ENCODE measurements at places on chromosomes 1 and 21.

DNA sequence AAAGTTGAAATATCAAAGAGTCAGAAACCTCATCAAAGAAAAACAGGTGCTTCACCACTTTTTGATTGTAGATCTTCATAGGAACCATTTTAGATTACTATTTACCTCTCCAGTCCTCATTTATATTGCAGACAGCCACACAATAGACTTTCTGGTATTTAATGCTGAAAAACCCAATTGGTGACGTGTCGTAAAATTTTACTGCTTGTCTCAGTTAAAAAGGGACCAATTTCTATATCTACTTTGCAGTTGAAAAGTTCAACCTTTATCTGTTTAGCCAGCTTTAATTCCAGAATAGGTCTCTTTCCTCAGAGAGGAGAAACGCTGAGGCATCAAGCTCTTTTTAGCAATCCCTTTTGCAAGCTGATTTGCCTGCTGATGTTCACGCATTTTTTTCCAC lies 1722.4 kb downstream of the PLA2G4A start:
- no peak for DNase-seq

GRCh38 chr1:65399003-65399402 lies 21.5 kb upstream of the LEPR start:
- no peak for DNase-seq

- no peak for DNase-seq
These were observed 8.2 kb upstream of the SSX2IP start for GRCh38 chr1:84698151-84699110.

DNA sequence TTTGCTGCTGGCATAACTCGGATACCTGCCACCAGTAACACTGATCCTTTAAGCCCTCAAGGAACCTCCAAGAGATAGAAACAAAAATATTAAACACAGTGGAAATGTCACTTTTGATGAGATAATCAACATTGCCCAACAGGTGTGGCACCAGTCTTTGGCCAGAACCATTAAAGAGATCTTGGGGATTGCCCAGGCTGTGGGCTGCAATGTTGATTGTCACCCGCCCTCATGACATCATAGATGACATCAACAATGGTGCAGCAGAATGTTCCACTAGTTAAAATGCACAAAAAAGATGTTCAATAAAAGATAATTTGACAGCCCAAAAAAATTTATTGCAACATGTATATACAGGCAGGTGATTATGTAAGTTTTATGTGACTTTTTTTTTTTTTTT lies 20.2 kb upstream of the ZMYM1 start:
- no peak for DNase-seq

DNA sequence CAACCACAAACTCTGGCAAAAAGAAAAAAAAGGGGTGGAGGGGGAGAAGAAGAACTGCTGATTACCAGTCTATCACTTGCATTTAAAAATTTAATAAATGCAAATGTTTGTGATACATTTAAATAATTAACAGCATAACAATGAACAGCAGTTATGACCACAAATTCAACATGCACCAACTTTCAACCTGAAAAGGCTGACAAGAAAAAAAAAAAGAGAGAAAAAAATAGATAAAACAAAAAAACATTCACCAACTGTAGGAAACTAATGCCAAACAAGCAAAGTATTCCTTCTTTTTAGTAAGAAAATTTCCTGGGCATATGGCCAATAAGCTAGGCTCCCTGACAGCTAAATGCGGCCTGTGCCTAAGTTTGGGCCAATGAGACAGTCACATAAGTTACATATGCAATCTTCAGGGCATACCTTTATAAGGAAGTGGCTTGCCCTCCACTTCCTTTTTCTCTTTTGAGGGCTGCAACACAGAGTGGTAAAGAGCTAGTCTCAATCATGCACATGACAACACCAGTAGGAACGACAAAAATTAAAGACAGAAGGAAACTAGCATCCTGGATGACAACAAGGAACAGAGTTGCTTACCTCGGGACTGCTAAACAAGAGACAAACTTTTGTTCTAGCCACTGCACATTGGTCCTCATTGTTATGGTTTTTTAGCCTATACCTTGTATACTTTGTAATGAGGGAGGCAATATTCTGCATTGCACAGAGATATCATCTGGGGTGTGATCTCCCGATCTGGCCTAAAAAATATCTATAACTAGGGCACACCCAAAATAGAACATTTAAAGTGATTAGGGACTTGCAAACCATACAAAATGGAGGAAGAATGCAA lies 24.2 kb upstream of the PHTF1 start:
- DNase-seq, result no peak

- no peak for DNase-seq
These were observed 123.4 kb downstream of the ETS2 start for GRCh38 chr21:38929142-38929541.

DNA sequence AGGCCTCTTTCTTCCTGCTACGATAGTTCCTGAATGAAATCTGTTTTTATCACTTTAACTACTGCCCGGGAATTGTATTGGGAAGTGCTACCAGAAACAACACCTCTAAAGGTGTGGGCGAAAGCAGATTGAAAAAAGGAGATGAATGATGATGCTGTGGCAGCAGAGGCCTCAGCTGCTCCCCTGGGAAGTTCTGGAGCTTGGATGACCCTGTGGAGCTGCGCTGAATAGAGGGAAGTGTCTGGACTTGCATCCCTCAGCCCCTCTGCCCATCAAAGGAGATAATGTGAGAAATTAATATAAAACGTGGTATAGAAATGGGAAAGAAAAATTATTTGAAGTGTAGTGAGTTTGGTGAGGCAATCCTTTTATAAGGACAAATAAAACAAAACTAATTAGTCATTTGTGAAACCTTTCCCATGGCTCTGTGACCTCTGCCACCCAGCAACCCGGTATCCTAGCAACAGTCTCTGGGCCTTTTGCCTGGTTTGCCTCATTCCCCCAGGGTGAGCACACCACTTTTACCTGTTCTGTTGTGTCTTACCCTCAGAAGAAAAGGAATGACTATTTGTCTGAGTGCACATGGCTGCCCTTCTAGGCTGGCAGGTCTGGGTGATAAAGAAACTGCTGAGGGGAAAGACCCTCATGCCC lies 21.3 kb downstream of the OVAAL start:
- DNase-seq, result no peak

DNA sequence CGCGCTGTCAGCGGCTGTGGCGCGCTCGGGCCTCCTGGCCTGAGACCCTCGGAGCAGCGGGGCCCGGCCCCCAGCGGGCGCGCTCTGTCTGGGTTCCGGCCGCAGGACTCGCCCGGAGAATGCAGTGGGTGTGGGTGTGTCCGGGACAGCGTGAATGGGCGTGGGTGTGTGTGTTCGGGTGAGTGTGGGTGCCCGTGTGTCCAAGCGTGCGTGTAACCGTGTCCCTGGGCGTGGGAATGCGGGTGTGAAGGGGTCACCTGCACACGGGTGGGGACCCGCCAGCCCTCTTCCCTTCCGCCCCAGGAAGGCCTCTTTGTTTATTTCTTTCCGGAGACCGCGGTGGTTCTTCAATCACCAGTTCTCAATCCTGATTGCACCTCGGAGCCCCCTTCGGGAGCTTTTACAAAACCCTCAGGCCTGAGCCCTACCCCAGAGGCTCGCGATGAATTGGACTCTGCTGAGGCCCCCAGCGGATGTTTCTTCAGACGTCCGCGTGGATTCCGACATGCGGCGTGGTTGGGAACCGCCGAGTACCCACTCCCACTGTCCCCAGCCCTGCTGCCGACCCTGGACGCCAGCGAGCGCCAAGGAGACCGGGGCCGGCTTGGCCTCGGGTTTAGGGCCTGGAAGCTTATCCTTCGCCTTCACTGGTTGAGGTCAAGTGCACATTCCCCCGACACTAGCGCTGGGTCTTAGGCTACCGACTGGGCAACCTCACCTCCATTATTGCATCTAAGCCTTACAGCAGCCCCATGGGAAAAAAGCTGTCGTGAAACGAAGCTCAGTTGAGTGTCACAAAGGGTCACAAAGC lies 19.3 kb downstream of the SERTAD4 start:
- DNase-seq, result no peak

DNA sequence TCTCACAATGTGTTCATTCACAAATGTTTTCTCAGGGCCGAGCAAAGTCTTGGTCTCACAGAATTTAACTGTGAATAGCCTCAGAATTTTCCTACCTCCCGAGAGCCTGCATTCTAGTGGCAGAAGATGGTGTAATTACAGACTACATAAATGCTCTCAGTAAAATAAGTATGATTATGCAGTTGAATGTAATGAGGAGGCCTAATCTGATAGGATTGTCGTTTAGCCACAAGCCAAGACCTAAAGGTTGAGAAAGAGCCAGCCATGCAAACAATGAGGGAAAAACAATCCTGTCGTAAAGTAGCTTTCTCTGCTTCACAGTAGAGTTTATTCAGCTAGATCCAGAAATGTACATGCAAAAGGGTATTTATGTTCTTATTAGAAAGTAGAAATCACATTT lies 607.8 kb upstream of the B3GALT2 start:
- DNase-seq, result no peak

- DNase-seq, result no peak
These were observed 267.7 kb downstream of the LRRIQ3 start for GRCh38 chr1:73930293-73930692.

GRCh38 chr21:37909936-37910335 lies 6.3 kb downstream of the KCNJ6 start:
- DNase-seq, result no peak

- no peak for DNase-seq
These were observed 31.4 kb upstream of the LGALS8 start for GRCh38 chr1:236492378-236492777.

DNA sequence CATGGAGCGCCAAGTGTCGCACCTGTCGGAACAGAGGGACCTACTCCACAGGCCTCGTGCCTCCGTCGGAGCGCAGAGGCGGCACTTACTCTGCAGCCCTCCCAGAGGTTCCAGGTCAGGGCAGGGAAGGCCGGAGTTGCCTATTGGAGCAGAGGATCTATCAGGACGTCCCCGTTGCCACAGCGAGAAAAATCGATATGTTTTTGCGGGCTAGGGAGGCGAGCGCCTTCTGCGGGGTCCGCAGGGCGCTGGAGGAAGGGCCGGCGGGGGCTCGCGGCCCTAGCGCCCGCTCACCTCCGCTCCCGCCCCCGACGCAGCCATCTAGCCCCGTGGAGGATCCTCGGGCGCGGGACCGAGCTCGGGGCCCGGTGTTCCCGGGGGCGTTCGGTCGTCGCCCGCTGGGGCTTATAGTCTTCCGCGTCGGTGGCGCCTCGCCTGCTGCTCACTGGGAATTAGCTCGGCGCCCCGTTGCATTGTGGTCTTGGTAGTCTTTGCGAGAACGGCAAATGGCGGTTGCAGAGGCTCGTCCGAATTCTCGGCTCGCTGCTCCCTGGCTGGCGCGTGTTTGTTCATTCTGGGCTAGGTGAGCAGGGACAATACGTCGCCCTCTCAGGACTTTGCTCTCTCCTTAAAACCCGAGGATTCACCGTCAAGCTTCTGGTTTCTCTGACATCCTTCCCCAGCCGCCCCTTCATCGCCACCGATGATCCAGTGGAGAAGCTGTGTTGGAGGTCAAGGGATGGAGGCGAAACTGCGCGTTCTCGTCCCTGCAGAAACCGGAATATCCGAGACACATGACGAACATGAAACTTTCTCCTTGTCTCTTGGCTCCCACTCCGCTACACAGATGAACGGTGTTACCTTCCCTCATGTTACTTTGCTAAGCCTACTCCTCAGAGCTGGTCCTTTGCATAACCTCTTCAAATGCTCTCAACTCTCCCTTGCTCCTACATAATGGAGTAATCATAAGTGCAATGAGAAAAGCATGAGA lies at the start of gene JTB:
TSS of gene JTB (minus strand) at position 425 of the 991 bp plus-strand sequence. CDS start at position 3, 422 bp downstream.
- peak; percentile 75 for DNase-seq

GRCh38 chr1:197955486-197956394 lies 38.6 kb downstream of the LHX9 start:
- DNase-seq, result no peak

DNA sequence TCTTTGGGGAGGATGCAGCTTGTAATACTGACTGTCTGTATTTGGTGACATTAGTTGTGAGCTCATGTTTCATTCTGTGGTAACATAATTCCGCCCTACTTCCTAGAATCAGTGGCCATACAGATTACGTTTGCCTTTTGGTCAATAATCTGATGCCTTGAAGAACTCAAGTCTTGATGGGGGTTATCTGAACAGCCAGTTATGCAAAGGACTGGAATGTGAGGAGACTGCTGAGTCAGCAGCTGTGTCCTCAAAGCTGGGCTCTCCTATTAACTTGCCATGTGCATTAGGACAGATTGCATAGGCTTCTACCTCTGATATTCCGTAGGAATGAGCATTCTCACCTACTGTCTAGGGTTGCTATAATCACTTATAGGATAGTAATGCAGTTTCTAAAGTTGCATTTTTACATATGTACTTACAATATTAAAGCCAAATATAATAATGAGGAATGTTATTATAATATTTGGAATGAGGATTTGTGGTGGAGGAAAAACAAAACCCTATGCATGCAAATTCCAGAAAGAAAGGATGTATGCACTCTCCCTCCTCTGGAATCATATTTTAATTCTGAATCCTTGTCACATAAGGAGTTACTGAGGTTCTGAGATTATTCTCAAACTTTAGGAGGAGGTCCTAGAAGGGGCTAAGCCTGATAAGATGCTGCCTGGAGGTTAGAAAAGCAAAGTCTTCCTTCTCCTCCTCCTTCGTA lies 116.0 kb downstream of the NOS1AP start:
- no peak for DNase-seq

DNA sequence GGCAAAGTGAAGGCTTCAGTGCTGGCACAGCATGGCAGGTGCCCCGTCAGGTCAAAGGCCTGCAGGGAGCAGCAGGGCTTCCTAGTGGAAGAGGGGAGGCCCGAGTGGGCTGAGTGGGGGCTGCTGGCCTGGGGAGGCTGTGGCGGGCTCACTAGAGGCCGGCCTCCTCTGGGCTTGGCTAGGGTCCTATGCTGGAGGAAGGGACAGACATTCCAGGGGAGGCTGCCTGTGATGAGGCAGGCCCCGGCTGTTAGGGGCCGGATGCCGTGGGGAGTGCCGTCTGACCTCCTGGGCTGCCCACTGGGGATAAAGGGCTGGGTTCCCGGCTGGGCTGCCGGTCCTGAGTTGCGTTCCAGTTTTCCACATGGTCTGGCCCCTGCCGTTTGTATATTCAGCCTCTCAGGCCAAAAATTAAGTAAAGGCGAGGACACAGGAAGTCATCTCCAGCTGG lies 21.1 kb downstream of the PRXL2B start:
- DNase-seq, result no peak

DNA sequence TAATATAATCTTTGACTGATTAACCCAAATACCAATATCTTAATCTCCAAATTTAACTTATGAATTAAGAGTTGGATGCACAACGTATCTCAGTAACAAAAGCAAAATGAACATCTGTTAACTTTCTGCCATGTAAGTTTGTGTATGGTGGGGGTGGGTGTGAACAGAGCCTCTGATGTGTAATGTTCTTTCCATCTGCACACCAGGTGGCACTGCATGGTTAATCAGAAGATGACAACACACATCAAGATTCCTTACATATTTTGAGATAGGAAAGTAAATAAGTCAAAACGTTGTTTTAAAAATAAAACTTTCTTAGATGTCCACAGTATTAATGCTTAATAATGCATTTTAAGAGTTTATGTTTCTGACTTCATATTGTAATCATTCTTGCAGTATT lies 251.9 kb downstream of the DPYD start:
- DNase-seq, result no peak
